Fibroblast of mammary gland (primary cell): ENCODE measurements at places on chromosomes 4 and X.

- DNase-seq, result no peak
Measured at GRCh38 chr4:917992-918391, 14.1 kb downstream of the GAK start.

DNA sequence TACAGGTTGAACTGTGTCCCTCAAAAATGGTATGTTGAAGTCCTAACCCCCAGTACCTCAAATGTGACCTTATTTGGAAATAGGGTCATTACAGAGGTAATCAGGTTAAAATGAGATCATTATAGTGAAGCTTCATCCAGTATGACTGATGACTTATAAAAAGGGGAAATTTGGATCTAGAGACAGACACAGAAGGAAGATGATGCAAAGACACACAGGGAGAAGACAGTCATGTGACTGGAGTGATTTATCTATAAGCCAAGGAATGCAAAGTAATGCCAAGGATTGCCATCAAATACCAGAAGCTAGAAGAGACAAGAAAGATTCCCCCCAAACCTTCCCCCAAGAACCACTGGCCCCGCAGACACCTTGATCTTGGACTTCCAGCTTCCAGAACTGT is 155.2 kb downstream of the RBMX2 start:
- no peak for DNase-seq

DNA sequence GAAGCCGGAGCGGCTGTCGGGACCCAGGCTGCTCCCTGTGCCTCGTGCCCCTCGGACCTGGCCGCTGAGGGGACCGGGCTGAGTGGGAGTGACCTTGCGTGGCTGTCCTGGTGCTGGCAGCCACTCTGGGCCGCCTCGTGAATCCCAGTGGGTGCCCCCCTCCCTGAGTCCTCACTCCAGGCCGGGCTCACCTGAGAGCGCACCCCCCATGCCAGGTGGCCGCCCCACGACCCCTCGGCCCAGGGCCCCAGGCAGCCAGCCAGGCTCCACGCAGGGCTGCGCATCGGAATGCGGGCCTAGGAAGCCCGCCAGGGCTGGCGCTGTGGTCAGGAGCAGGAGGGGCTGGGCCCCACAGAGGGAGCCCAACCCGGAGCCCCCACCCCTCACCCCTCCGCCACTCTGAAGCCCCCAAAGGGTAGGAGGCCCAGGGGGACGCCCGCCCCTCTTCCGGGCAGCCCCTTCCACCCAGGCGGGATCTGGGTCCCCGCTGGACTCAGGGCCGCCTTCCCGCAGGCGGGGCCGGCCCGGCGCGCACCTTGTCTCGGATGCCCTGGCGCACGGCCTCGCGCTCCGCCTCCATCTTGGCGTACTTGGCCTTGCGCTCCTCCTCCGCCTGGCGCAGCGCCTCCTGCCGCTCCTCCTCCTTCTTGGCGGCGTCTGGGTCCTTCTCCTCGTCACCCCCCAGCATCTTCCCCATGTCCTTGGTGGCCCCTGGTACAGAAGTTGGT is 33.9 kb downstream of the CPLX1 start:
- DNase-seq, result no peak

- no peak for DNase-seq
Measured at GRCh38 chrX:9253211-9253610, 211.6 kb upstream of the TBL1X start.

GRCh38 chrX:102042372-102043325 is 82.8 kb upstream of the TCEAL2 start:
- DNase-seq, result no peak

DNA sequence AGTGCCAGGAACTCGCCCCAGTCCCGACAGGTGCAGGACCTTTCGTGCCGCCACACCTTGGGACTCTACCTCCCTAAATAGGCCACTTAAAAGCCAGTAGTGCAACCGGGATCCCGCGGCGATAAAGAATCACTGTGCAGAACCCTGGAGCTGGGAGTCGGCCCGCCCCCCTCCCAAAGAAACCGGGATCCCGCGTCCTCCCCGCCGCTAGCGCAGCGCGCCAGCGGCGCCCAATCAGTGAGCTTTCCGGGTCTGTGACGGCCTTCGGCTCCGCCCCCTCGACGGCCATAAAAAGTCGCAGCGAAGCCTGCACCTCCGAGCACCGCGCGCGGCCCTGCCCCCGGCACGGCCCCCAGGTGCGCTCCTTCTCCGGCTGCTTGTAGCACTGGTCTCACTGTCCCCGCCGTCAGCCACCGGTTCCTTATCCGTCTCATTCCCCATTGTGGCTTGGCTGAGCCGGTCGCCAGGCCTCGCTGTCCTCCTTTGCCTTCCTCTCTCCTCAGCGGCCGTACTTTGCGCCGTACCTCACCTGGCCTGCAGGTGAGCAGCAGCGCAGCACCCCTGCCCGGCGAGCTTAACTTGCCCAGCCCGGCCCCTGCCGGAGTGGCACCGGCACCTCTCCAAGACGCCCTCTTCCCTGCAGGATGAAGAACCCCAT is at the start of gene LRAT:
Gene LRAT (plus strand): TSS at position 318 of the 658 bp plus-strand sequence. CDS start 327 bp downstream, at position 645.
- peak; percentile 8 for DNase-seq

GRCh38 chr4:109233570-109233969 is 68.9 kb downstream of the COL25A1 start:
- DNase-seq, result peak; percentile 6
